ENCODE measurements at places on chromosomes 2 and 18. TPM values are rescaled to one million over a fixed set of nuclear protein-coding genes. Genes with fewer than 3 reads are reported as not detected.

The TTC21B gene
- 50.7 TPM for total RNA-seq

GRCh38 chr2:25521665-25522387 is 151.6 kb downstream of the DTNB start:
- H3K4me1 ChIP-seq = peaks cover 16% of the 10 kb centered on the region
- H3K27me3 ChIP-seq = no peaks in the 10 kb centered on the region
- no peak overlapping the region for H3K27ac ChIP-seq

- H3K27ac ChIP-seq = no peak overlapping the region
- peaks cover 14% of the 10 kb centered on the region for H3K4me1 ChIP-seq
- H3K36me3 ChIP-seq = no peaks in the 10 kb centered on the region
Observed at GRCh38 chr2:169071455-169071854, 2.1 kb downstream of the DHRS9 start.

The SYT4 gene
- total RNA-seq = not detected

DNA sequence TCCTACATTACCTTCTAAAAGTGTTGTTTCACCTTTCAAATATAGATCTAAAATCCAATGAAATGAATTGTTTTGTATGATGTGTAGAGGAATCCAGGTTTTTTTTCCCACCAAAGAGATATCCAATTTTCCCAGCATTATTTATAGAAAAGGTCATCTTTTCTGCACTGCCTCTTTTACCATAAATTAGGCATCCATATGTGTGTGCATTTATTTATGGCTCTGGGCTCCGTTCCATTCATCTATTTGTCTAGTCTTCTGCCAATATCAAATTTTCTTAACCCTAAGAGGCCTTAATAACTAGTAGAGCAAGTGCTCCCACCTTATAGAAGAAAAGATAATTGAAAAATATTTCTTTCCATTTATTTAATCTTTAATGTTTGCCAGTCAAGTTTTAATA is 88.3 kb downstream of the ATAD2B start:
- no peak overlapping the region for H3K27ac ChIP-seq
- no peak overlapping the region for H3K4me3 ChIP-seq
- no peak for DNase-seq
- no peaks in the 10 kb centered on the region for H3K27me3 ChIP-seq
- H3K36me3 ChIP-seq = peaks cover 9% of the 10 kb centered on the region

- no peak overlapping the region for H3K27ac ChIP-seq
- no peaks in the 10 kb centered on the region for H3K4me1 ChIP-seq
- DNase-seq = no peak
- H3K4me3 ChIP-seq = no peak overlapping the region
- no peaks in the 10 kb centered on the region for H3K27me3 ChIP-seq
Observed at GRCh38 chr2:235568431-235568830, 74.6 kb downstream of the AGAP1 start.

The CHST9 gene
- not detected for total RNA-seq

- H3K36me3 ChIP-seq = no peaks in the 10 kb centered on the region
- H3K27me3 ChIP-seq = no peaks in the 10 kb centered on the region
Observed at GRCh38 chr2:175864137-175864850, 137.8 kb downstream of the LNPK start.

GRCh38 chr2:45256867-45257641 is 247.8 kb upstream of the SIX2 start:
- no peaks in the 10 kb centered on the region for H3K36me3 ChIP-seq
- DNase-seq = no peak
- no peaks in the 10 kb centered on the region for H3K4me1 ChIP-seq
- H3K27ac ChIP-seq = no peak overlapping the region

DNA sequence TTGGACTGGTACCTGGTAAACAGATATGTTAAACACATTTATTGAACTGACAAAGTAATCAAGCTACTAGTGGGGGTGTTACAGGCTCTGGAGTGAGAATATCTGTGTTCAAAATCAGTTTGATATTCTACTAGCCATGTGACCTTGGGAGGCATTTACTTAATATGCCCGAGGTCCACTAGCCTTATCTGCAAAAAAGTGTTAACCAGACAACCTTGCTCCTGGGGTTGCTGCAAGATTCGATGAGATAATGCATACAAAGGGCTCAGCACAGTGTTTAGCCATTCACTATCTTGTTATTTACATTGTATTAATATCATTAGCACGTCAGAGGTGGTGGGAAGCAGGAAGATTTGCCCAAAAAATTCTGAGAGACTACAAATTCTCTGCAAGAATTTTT is 103.3 kb downstream of the CDH2 start:
- H3K36me3 ChIP-seq = no peaks in the 10 kb centered on the region
- H3K27ac ChIP-seq = no peak overlapping the region
- H3K4me3 ChIP-seq = no peak overlapping the region
- no peaks in the 10 kb centered on the region for H3K27me3 ChIP-seq
- DNase-seq = no peak

DNA sequence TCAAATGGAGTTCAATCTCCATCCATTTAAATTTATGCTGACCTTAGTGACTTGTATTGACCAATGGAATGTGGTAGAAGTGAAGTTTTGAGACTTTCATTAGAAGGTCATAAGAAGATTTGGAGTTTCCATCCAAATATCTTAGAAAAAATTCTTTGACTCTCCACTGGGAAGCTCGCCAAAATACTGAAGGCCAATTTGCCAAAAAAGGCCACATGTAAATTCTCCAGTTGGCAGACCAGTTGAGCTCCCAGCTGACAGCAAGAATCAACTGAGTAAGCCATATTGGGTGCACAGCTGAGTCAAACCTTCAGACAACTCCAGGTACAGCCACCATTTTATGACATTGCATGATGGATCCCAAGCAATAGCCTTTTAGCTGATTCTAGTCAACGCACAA is 228.3 kb upstream of the SETBP1 start:
- H3K4me3 ChIP-seq = no peak overlapping the region
- no peaks in the 10 kb centered on the region for H3K36me3 ChIP-seq
- DNase-seq = no peak
- H3K27me3 ChIP-seq = no peaks in the 10 kb centered on the region
- H3K27ac ChIP-seq = no peak overlapping the region

DNA sequence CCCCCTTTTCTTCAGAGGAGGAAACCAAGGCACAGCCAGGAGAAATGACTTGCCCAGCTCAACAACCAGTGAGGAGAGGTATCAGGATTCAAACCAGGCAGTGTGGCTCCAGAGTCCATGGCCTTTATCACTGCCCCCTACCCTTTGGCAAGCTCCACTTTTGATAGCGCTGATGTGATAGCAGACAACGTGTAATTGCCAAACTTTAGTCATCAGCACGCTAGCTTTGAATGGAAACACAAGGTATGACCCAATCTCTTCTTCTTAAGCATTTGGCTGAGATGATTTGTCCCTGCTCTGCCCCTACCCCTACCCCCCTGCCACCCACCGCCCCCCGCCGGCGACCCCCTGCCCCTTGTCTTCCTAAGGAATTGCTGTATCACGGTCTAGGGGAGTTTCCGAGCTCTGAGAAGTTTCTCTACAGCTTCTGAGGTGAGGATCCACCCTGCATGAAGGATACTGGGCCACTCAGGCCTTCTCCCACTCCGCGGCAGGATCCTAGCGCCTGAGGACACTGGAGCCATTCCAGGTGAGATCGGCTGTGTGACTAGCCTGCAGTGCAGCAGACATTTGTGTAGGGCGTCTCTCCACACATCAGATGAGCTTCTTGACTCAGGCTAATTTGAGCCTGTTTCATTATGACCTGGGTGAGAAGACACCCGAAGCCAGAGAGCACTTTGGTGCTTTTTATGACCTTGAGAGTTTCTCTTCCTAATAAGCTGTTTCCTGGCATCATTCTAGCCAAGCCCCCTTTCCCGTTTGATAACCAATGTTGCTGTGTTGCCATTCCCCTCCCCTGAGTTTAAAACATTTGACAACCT is 75.1 kb upstream of the MAP4K4 start:
- no peaks in the 10 kb centered on the region for H3K36me3 ChIP-seq
- H3K4me1 ChIP-seq = peaks cover 42% of the 10 kb centered on the region
- no peak for DNase-seq

- no peak overlapping the region for H3K4me3 ChIP-seq
- no peaks in the 10 kb centered on the region for H3K27me3 ChIP-seq
- no peak for DNase-seq
- H3K36me3 ChIP-seq = no peaks in the 10 kb centered on the region
- H3K27ac ChIP-seq = no peak overlapping the region
Observed at GRCh38 chr18:60910534-60910933, 422.7 kb upstream of the CDH20 start.

The PIGN gene
- total RNA-seq = 37.3 TPM

The SERPINB5 gene
- total RNA-seq = not detected

DNA sequence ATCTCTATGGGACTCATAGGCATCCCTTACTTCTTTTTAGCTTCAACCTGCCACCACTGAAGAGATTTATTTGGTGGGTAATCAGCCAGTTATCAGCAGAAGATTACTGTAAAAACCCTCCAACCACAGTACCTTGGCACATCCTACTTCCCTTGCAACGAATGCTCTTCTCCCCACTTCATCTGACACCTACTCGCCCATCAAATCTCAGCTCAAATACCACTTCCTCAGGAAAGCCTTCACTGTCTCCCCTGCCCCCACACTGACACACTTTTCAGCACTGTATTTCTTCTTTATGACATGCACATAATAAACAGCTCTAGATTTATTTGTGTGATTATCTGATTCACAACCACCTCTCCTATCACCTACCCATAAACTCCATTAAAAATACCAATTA is 3.1 kb downstream of the KDSR start:
- no peaks in the 10 kb centered on the region for H3K27me3 ChIP-seq
- H3K4me1 ChIP-seq = peaks cover 13% of the 10 kb centered on the region
- H3K27ac ChIP-seq = no peak overlapping the region
- H3K36me3 ChIP-seq = no peaks in the 10 kb centered on the region

DNA sequence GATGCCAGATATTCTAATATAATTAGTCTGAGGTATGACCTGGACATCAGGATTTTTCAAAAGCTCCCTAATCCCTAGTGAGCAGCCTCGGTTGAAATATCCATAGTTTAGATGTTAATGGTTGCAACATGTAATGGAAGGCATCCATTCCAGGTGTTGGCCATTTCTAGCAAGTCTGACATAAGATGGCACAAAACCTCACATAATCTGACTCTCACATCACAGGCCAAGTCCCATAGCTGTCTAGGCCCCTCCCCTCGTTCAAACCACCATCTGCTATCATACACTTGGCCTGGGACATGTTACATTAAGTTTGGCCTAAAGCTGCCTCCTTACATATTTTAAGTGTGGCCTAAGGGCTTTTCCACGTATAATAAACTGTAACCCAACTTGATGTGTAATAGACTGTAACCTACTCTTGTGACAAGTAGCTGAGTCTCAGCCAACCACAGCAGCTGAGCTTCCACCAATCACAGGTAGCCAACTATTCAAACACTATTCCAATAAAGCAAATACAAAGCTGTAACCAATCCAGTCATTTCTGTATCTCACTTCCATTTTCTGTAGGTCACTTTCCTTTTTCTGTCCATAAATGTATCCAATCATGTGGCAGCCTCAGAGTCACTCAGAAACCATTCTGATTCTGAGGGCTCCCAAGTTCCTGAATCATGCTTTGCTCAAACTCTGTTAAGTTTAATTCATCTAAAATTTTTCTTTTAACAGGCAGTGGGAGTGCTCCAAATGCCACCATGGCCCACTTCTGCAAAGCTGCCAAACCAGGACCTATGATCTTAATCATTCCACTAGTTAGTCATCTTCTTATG is 59.4 kb downstream of the ADD2 start:
- H3K4me3 ChIP-seq = no peak overlapping the region
- H3K36me3 ChIP-seq = no peaks in the 10 kb centered on the region
- no peak for DNase-seq
- H3K27ac ChIP-seq = no peak overlapping the region
- no peaks in the 10 kb centered on the region for H3K4me1 ChIP-seq

- DNase-seq = peak; percentile 56
- peaks cover 55% of the 10 kb centered on the region for H3K4me1 ChIP-seq
- H3K27ac ChIP-seq = peak overlapping the region; percentile 62
- H3K36me3 ChIP-seq = no peaks in the 10 kb centered on the region
- H3K4me3 ChIP-seq = no peak overlapping the region
- H3K27me3 ChIP-seq = no peaks in the 10 kb centered on the region
Observed at GRCh38 chr2:172513935-172514586, 41.8 kb upstream of the PDK1 start.

DNA sequence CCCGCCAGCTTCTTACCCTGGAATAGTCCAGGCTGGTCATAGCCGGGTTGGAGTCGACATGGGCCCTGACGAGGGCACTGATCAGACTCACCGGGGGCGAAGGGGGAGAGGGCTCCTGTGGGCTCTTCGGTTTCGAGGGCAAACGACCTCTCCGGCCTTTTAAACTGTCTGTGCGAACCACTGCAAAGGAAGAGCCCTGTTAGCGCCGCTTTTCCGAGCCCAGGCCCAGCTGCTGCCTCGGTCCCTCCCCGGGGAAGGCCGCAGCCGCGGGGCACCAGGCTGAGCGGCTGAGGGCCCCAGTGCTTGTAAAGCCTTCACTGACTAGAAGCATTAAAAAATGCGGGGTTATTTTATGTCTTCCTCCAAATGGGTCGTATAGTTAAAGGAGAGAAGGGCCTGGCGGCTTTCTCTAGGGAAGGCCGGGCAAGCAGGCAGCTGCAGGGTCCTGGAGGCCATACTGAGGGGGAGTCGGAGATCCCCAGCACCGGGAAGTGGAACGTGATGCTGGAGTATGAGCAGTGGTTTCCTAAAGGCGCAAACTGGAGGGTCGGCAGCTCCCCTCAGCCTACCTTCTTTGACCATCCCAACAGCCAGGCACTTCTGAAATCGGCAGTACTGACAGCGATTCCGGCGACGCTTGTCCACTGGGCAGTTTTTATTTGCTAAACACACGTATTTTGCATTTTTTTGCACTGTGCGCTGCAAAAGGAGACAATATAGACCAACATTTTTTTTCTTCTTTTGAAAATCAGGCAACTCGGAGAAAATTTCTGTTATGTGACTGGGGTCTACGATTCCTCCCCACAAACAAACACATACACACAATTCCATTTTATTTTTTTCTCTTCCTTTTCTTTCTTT is 4.5 kb downstream of the NR4A2 start:
- H3K4me1 ChIP-seq = peaks cover 55% of the 10 kb centered on the region
- H3K27ac ChIP-seq = no peak overlapping the region
- H3K4me3 ChIP-seq = no peak overlapping the region
- no peaks in the 10 kb centered on the region for H3K36me3 ChIP-seq
- peak; percentile 63 for DNase-seq

DNA sequence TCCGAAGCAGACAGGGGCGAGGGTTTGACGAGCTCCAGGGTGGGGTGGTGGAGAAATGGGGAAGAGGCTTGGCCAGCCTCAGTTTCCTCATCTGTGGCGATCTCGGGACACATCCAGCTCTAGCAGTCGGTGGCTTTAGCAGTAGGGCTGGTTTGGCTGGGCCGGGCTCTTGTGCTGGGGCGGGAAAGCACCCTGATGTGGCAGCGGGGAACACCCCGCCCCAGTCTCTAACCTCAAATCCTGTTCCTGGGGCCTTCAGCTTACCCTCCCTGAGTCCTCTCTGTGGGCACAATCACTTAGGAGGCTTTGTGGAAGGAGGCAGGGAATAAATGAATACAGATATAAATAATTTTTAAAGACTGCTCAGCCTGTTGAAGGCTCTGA is 26.5 kb upstream of the MCFD2 start:
- peak; percentile 84 for DNase-seq
- peak overlapping the region; percentile 92 for H3K27ac ChIP-seq
- H3K36me3 ChIP-seq = peaks cover 22% of the 10 kb centered on the region
- H3K27me3 ChIP-seq = no peaks in the 10 kb centered on the region
- H3K4me3 ChIP-seq = peak overlapping the region; percentile 95

All from B cell (primary cell).